ENCODE measurements at places on chromosomes 1 and 21. TPM values are rescaled to one million over a fixed set of nuclear protein-coding genes. Genes with fewer than 3 reads are reported as not detected.

The CD164L2 gene
- total RNA-seq = 3.0 TPM

DNA sequence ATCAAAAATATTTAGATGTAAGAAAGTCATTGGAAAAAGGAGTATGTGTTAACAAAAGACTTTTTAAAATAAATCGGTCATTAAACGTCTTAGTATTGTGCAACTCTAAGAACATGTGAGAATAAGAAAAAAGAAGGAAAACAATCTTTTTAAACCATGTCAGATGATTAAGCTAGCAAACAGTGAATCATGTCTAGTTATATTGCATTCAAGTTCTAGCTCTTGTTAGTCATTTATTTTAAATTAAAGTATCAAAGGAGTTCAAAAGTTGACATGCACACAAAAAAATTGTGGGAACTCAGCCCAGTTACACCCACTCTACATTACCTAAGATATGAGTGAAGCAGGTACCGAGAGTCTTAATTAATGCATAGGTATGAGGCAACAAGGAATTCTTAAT is 9.8 kb downstream of the FRRS1 start:
- H3K27ac ChIP-seq = no peak overlapping the region
- no peak overlapping the region for H3K4me3 ChIP-seq
- DNase-seq = no peak
- H3K36me3 ChIP-seq = peaks cover 28% of the 10 kb centered on the region

GRCh38 chr1:17588048-17588871 is 48.8 kb downstream of the ARHGEF10L start:
- peak; percentile 56 for DNase-seq
- peaks cover 38% of the 10 kb centered on the region for H3K4me1 ChIP-seq
- no peaks in the 10 kb centered on the region for H3K27me3 ChIP-seq
- H3K4me3 ChIP-seq = no peak overlapping the region

The DPM3 gene
- 73.5 TPM for total RNA-seq

DNA sequence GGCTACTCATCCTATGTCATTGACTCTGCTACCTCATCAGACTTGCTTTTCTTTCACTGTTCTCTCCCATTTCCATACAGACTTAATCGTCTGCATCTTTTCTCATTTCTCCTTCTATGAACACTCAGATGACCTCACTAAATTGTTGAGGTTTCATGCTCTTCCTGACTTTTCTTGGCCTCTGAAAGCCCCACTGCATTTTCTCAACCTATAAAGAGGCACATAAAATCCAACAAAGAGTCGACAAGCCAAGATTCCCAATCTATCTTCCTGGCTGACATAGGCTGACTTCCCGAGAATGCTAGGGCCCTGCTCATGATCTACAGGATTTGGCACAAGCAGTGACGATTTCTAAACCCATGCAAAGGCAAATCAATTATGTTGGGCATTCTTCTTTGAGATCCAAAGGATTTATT is 280.8 kb upstream of the DPYD start:
- H3K27me3 ChIP-seq = peaks cover 75% of the 10 kb centered on the region
- no peak overlapping the region for H3K4me3 ChIP-seq
- H3K4me1 ChIP-seq = peaks cover 28% of the 10 kb centered on the region
- DNase-seq = no peak
- H3K27ac ChIP-seq = no peak overlapping the region
- no peaks in the 10 kb centered on the region for H3K36me3 ChIP-seq

The C1orf159 gene
- total RNA-seq = 17.8 TPM

DNA sequence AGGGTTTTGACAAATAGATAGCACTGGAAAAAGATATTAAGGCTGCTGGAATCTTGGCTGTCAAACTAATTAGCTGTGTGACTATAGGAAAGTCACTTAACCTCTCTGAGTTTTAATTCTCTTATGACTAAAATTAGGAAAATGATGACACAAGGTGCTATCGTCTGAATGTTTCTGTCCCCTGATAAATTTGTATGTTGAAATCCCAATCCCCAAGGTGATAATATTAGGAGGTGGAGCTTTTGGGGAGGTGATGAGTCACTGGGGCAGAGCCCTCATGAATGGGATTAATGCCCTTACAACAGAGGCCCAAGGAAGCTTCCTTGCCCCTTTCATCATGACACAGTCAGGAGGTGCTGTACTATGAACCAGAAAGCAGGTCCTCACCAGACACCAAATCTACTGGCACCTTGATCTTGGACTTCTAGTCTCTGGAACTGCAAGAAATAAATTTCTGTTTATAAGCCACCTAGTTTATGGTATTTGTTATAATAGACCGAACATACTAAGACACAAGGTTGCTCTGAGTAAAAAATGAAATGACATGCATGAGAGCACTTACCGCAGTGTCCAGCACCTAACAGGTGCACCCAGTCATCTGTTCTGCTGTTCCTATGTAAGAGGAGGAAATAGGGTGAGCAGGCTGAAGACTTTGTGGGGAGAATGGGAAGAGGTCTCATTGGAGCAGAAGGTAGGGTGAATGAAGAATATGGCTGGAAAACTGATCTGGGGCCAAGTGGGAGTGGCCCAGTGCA is 26.3 kb upstream of the DISP1 start:
- H3K4me1 ChIP-seq = peaks cover 7% of the 10 kb centered on the region
- no peaks in the 10 kb centered on the region for H3K36me3 ChIP-seq
- peaks cover 39% of the 10 kb centered on the region for H3K27me3 ChIP-seq
- DNase-seq = no peak
- no peak overlapping the region for H3K27ac ChIP-seq

The HS2ST1 gene
- total RNA-seq = 24.7 TPM

DNA sequence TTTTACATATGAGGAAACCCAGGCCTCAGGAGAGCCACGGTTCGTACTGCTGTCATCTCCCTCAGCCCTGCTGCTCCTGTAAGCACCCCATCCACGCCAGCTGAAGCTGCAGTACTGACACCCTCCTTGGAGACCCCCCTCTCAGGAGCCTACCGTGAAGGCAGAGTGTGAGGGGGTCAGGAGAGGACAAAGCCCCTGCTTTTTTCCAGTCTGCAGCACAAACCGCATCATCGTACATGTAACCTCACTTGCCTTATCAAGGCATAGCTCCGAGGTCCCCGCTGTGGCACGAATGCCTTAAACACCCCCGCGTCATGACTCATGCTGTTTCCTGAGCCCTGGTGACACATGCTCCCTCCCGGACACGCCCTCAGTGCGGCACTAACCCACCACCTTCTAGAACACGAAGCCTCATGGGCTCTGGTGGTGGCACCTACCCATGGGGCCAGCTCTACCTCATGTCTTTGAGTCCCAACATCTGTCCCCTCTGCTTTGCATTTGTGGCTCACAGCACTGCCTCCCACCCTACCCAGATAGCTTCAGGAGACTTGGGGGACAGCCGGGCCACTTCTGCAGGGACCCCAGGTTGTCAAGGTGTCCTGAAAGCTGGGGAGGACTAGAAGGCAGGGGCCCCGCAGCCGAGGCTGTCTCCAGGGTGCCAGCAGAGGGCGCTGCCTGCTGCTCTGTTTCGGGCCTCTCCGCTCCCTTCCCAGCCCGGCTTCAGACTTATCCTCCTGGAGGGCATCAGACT is 4.9 kb downstream of the SH3BGRL3 start:
- no peaks in the 10 kb centered on the region for H3K36me3 ChIP-seq
- peak overlapping the region; percentile 81 for H3K27ac ChIP-seq
- no peak overlapping the region for H3K4me3 ChIP-seq
- peak; percentile 86 for DNase-seq

DNA sequence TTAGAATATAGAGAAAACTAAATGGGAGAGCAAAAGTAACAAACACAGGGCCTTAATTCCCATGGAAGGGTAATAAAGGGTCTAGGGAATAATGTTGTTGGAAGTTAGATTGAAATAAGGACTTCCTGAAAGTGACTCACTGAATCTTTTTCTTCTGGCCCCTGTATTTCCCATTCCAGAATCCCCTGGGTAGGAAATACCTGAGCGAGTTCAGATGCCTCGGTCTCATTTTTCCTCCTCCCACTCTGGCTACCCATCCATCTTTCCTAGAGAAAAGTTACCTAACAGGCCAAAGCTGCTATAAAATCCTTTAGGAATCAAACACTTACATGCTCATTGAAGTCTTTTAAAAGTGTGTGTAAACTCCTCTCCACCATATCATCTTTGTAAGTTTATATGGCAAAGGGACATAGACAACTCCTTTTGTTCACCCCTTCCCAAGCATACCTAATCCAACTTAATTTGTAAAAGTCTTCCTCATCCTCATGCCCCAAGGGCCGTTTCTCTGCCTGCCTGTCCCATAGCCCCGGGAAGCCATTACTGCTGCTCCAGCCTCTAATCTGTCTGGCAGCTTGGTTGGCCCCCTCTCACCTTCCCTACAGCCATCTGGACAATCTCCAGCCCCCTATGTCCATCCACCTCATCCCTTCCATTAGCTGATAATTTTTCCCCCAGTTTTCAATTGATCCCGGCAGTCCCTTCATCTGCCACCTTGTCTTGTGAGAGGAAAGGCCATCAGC is 3.3 kb upstream of the MEF2D start:
- peaks cover 51% of the 10 kb centered on the region for H3K4me1 ChIP-seq
- peak overlapping the region; percentile 60 for H3K4me3 ChIP-seq
- peak overlapping the region; percentile 99 for H3K27ac ChIP-seq
- no peaks in the 10 kb centered on the region for H3K36me3 ChIP-seq

The SPATA1 gene
- total RNA-seq = not detected

DNA sequence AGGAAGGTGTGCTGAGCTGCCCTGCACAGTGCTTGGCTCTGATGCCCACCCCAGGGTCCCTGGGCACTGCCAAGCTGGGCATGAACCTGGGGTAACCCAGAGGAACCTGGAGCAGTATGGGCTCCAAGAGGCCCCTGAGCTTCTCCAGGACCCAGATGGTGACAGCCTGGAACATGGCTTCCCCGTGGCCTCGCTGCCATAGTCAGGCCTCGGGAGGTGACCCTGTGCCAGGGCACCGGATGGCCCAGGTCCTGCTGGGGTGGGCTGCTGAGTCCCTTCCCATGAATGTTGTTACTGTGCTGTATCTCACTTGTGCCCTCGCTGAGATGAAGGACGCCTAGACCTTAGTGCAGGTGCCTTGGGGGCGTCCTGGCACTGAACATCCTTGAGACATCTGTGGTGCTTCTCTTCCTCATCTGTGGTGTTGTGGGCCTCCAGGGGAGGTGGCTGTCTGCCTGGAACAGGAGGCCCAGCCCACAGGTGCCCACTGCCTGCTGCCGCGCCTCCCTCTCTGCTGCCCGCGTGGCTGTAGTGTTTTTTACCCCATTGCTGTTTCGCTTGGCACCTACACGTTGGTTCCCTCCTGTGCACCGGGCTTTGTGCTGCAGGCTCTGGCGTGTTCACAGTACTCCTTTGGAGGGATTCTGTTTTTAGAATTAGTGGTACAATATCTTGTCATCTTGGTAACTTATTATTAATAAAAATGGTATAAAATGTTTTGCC is 160.3 kb downstream of the PCBP3 start:
- no peaks in the 10 kb centered on the region for H3K27me3 ChIP-seq
- no peak overlapping the region for H3K4me3 ChIP-seq
- no peak overlapping the region for H3K27ac ChIP-seq
- no peaks in the 10 kb centered on the region for H3K36me3 ChIP-seq

DNA sequence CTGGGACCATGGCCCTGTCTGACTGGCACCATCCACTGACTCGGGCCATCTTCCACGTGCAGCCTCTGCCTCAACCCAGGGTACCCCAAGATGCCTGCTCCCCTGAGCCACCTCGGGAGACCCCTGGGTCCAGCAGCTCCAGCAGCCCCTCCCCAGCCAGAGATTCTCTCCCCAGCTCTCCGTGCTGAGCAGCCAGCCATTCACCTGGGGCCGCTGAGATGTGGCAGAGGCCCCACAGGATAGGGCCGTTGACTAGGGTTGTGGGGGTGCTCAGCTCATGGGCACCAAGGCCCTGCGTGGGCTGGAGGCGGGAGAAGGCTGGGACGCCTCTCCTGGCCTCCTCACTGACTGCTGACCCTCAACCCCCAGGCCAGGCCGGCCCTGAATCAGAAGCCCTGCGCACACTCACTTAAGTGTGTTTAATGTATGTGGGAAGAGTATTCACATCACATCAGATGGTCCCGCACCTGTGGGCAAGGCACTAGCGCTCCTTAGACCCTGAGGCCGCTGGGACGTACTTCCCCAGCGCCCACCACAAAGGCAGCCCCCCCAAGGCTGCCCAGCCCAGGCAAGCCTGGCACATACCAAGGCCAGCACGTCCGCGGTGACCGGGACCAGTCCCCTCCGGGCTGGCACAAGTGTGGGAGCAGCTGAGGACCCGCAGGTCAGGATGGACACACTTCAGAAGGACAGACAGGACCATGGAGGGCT is 27.8 kb downstream of the SLC19A1 start:
- no peaks in the 10 kb centered on the region for H3K4me1 ChIP-seq
- H3K27me3 ChIP-seq = peaks cover 16% of the 10 kb centered on the region
- H3K4me3 ChIP-seq = no peak overlapping the region
- no peak for DNase-seq

DNA sequence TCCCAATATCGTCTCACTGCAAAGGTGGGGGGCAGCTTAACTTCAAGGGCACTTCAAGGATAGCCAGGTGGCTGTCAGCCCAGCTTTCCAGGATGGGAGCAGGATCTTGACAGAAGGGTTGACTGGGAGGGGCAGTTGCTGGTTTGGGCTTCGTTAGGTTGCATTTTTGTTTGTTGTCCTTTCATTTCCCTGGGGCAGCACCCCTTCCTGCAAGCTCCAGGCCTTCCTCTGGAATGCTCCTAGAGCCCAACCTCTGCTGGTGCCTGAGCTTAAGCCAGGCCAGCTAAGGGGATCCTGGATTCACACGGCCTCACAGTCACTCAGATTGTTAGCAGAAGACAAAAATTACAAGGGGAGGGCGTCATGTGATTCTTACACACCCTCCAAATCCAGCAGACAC is 4.1 kb upstream of the OLIG2 start:
- no peak overlapping the region for H3K27ac ChIP-seq
- H3K27me3 ChIP-seq = peaks cover 100% of the 10 kb centered on the region
- no peak for DNase-seq
- no peak overlapping the region for H3K4me3 ChIP-seq
- H3K36me3 ChIP-seq = no peaks in the 10 kb centered on the region

DNA sequence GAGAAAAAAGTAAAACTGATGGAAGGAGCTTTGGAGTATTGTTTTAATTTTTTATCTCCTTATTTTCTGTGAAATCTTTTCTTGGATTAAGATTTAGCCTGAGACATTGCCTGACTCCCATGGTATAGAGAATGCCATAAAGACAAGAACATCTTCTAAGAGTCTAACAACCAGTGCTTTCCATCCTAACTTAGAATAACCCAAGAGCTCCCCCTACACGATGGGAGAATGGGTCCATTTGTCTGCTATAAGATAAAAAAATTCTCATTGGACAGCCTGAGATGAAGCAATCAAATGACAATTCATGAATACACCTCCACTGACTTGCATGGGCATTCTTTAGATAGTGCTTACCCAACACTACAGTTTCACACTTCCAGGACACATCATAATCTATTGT is 478.1 kb downstream of the TTLL7 start:
- no peak for DNase-seq
- H3K4me3 ChIP-seq = no peak overlapping the region
- no peaks in the 10 kb centered on the region for H3K27me3 ChIP-seq

The VASH2 gene
- 251 TPM for total RNA-seq

GRCh38 chr1:234231061-234231892 is 142.0 kb upstream of the COA6 start:
- peaks cover 16% of the 10 kb centered on the region for H3K27me3 ChIP-seq
- no peak overlapping the region for H3K4me3 ChIP-seq
- peak; percentile 76 for DNase-seq
- no peaks in the 10 kb centered on the region for H3K36me3 ChIP-seq
- no peak overlapping the region for H3K27ac ChIP-seq

- H3K27ac ChIP-seq = no peak overlapping the region
- no peaks in the 10 kb centered on the region for H3K27me3 ChIP-seq
- peaks cover 23% of the 10 kb centered on the region for H3K36me3 ChIP-seq
- no peaks in the 10 kb centered on the region for H3K4me1 ChIP-seq
- no peak for DNase-seq
Measured at GRCh38 chr21:46550116-46550941, 54.6 kb downstream of the S100B start.

The ARF1 gene
- 300 TPM for total RNA-seq

The C1orf35 gene
- total RNA-seq = 30.7 TPM

The USP25 gene
- 37.7 TPM for total RNA-seq
